Hematopoietic multipotent progenitor cell treated with erythropoietin and hydrocortisone succinate and interleukin-3 and kit ligand, for 8 days (in vitro differentiated cells): ENCODE measurements at places on chromosomes 11 and 22.
A peak's percentile ranks its signal among the peaks of the same experiment; 100 is the strongest.

DNA sequence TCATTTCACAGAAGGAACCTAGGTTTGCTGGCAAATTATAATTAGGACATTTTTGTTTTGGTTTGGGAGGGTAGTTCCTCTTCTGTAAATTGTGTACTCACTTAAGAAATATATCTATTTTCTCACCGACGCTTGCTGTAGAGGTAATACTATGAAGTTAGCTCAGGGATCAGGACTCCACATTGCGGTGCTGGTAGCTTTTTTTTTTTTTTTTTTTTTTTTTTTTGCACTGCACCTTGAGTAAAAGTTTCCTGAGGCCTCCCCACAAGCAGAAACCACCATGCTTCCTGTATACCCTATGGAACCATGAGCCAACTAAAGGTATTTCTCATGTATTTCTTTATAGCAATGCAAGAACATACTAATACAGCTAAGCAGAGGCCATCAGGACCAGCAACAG is 14.7 kb downstream of the UBTFL1 start:
- no peak for DNase-seq

DNA sequence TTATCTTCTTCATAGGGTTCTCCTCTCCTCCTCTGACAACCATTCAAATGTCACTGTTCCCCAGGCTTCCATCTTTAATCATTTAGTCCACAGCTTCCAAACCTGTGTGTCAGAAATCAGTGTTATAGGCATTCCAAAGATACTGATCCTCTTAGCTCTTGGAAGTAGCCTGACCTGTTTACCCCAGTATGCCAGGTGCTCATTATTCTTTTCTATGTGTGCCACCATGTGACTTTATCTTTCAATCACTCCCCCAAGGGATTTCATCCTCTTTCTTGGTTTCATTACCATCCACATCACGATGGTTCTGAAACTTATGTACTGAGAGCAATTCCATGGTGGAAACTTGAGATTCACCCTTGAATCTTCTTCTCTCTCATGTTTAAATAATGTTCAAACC is 7.6 kb downstream of the POU2AF2 start:
- DNase-seq = no peak

- no peak for DNase-seq
Observed at GRCh38 chr11:92277871-92278270, 53.3 kb downstream of the FAT3 start.

DNA sequence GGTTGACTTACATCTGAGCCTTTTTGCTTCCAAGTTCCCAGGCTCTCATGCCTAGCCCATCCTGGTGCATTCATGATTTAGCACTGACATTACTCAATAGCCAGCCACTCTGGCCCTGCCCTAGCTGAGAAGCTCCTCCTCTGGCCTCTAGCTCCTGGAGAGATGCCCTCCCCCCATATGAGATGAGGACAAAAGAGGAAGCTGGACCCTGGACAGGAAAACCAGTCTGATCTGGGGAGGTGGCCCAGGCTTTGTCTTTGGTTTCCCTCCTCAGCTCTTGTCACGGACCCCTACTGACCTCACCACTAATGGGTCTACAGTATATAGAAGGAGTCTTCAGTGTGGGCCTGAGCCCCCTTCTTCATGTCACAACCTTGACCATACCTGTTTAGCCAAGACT is 3.0 kb downstream of the RHOG start:
- DNase-seq = peak; percentile 75

DNA sequence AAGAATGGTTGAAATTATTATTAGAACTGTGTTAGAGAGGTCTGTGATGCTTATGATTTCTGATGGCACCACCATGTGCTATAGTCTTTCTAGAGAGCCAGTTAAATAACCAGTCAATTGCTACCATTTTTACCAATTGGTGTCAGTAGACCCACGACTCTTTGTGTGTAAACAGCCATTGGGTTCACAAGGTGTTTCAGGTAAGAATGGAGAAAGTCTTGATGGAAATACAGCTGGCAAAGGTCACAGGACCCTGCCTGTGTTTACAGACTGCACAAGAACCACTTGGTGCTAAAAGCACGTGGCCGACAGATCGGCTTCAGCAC is 30.5 kb upstream of the OR10G7 start:
- no peak for DNase-seq

GRCh38 chr11:62953811-62954210 is 31.0 kb downstream of the SLC22A6 start:
- no peak for DNase-seq

GRCh38 chr22:24088816-24089215 is 77.7 kb downstream of the CABIN1 start:
- no peak for DNase-seq

GRCh38 chr22:19175602-19176174 is 2.8 kb downstream of the SLC25A1 start:
- no peak for DNase-seq

DNA sequence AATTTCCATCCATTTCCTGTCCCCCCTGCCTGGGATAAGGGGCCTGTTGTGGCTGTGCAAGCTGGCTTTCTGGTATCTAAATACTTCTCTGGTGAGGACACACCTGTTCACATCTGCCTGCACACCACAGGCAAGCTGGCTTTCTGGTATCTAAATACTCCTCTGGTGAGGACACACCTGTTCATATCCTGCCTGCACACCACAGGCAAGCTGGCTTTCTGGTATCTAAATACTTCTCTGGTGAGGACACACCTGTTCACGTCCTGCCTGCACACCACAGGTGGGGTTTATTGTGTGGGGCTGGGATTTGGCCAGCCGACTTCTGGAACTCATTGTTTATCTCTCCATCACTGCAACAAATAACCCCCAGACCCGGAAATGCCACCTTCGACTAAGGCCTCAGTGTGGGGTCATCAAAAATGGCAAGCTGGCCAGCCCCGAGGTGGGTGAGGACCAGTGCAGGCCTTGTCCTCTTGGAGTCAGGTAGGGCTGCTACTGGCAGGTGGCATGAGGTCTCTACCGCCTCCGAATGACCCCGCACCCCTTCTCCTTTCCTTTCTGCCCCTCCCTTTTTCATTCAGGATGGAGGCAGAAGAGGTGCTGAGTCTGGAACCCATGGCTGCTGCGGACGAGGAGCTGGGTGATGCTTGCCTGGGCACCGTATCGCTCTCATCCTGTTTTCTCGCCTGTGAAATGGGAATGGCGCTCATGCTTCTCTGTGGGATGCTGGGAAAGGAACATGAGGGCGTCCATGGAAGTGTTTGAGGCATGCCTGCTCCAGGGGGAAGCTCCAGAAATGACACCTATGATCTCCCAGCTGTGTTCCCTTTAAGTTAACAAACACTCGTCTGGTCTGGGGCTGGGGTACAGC is 43.5 kb upstream of the MYEOV start:
- no peak for DNase-seq

DNA sequence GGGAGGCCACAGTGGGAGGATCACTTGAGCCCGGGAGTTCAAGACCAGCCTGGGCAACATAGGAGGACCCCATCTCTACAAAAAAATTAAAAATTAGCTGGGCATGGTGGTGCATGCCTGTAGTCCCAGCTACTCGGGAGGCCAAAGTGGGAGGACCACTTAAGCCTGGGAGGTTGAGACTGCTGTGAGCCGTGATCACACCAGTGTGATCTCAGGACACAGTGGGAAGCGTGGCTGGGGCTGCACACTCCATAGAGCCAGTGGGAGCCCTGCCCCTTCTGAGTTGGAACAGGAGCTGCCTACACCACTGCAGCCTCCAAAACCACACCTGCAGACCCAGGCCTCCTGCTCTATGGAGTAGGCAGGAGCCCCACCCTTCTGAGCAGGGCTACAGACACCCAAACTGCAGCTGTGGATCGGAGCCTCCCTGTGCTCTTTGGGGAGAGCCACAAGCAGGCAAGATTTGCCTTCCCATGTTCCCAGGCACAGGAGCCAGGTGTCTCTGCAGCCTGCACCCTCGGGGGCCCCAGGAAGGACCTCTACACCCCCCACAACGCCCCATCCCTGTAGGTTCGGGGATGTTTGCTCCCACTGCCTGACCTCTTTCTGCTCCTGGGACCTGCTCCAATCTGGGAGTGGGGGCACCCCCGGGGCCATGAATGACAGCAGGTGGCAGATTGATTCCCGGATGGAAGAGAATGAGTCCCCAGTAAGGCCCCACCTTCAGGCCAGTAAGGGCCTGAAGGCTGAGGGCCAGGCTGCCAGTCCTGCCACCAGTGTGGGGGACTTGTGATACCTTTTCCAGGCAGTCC is 245.4 kb downstream of the BUD13 start:
- DNase-seq = no peak

GRCh38 chr11:127844876-127845275 is 742.5 kb downstream of the ETS1 start:
- no peak for DNase-seq

DNA sequence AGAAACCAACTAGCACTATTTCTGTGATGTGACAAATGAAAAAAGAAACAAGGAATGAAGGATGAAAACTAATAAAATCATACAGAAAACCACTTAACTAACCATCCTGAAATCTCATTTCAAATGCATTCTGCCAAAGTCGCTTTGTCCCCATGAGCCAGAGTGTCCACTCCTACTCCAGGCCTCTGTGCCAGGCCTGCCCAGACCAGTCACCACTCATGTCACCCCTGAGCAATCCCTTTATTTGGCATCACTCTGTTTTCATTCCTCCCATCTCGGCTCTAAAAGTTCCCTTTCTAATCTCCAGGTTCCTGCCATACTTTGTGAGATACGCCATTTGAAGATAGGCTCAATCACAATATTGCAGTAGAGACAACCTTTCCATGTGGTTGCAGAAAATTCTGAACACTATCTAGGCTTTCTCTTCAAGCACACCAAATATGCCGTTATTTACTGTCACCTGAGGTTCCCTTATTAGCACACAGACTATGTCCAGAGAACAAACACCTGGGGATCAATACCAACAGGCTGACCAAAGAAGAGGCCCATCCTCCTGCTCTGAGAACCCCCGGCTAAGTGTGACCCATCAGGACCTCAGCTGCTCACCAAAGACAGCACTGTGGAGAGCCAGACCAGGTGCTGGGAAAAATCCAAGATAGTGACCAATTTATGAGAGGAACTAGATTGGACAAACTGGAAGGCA is 202.4 kb downstream of the LARGE1 start:
- DNase-seq = no peak

GRCh38 chr22:27253108-27253902 is 548.3 kb downstream of the MN1 start:
- DNase-seq = no peak

DNA sequence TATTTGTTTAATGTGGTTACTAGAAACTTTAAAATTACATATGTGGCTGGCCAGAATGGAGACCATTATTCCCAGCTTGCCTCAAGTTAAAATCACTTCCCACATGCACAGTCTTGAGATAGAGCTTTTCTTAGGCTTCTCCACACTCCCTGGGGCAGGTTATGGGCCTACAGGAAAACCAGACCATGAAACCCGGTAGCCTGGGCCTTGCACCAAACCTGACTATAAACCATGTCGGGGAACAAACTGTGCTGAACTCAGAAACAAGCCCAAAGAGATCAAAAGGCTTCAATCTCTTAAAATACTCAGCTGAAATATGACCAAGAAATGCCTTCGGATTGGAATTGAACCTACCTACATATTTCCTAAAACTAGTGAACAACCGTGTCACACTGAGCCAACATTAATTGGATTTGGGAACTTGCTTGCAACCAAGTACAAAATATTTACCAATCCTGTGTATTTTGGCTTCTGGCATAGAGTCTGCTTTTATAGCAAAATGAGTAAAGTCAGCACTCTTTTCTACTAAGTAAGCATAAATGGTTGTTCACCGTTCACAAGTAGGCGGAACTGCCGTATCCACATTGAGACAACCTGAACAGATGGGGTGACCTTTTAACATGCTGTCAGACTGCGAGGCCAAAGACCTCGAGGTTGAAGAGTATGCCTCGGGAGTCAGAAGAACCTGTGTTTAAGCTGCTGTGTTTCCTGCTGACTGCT is 199.5 kb downstream of the FAM76B start:
- DNase-seq = no peak

DNA sequence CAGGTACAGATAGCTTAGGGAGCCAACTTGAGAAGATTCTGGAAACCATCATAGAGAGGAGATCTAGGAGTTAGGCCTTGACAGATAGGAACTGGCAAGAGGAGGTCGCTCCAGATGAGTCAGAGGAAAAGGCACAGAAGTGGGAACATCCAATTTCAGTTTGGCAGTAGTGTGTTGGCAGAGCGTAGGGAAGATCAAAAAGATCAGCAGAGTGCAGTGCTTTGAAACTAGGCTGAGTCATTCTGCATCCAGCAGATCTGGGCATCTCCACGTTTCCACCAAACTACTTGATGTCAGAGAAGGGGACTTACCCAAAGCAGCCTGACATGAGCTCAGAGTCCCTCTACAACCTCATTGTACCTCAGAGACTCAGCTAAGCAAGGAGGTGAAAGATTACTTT is 58.5 kb downstream of the GAB4 start:
- no peak for DNase-seq

DNA sequence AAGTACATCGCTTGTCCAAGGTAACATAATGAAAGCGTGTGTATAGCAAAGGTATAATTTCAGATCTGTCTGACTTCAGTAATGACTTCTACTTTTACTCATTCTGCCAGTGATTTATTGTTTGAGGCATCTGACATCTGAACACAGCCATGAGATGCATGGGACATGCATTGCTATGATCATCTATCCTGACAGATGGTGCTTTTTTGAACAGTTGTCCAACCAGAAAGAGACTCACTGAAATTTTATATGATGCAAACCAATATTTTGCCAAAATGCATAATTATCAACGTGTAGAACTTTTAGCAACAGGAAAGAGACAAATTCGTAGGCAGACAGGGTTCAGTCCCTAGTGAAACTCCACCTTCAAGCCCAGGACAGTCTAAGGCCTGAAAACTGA is 19.6 kb downstream of the OR5M3 start:
- DNase-seq = no peak

GRCh38 chr11:6655790-6656583 is at the start of gene DCHS1:
DCHS1 (minus strand) TSS chr11:6655809; CDS start chr11:6641613, 14,196 bp downstream.
- no peak for DNase-seq

GRCh38 chr11:110862407-110862806 is 150.2 kb upstream of the ARHGAP20 start:
- no peak for DNase-seq

DNA sequence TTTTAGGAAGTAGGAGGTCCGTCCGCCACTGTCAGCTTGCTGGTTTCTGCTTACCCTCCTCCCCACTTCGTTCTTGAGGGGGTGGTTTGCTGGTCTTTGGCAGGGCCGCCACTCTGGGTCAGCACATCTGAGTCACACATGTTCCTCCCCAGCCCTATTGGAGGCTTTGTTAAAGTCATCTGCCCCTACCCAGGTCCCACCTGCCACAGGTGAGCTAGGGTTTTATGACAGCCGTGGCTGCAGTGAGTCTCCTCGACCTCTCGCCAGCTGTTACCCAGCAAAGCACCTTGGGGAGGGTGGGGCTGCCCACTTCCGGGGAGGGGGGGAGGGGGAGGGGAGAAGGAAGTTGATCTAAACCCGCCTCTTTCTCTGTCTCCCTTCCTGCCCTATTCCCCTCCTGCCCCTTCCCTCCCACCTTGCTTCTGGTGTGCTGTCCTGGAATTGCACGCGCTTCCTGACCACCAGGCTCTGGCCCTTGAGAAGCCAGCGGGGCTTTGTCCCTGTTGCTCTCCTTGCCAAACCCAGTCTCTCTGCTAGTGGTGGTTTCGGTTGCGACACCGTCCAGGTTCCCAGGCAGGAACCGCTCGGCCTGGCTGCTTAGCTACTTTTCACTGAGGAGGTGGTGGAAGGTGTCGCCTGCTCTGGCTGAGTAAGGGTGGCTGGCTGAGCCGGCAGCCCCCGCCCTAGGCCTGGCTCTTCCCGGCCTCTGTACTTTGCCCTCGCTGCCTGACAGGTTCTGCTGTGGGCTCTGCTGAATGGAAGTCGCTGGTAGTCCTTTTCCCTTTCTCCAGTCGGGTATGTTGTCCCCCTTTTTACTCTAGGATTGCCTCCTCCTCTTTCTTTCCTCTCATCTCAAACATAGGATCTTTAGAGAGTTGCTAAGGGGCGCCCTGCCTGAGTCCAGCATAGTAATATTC is 28.5 kb downstream of the RCOR2 start:
- peak; percentile 68 for DNase-seq

GRCh38 chr22:23397613-23398567 is 182.2 kb downstream of the IGLL1 start:
- DNase-seq = no peak
